ENCODE measurements at places on chromosomes 4 and X. TPM values are rescaled to one million over a fixed set of nuclear protein-coding genes. Genes with fewer than 3 reads are reported as not detected.

- DNase-seq: peak; percentile 28
Observed at GRCh38 chrX:153922932-153923857, 2.9 kb downstream of the ARHGAP4 start.

DNA sequence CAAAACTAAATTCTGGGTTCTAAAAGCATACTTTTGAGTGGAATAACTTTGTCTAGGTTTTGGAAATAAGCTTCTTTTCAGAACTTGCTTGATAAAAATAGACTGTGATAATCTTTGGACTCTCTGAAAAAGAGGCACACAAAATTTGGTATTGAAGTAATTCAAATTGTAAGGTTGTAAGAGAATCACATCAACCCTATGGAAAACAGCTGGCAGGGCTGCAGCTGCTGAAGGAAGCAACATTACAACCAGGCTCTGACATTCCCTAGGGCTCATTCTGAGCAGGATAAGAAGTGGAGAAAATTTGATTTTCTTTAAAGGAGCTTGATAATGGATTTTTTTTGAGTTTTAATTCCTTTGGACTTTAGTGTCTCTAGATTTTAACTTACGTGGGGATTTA lies 147.6 kb downstream of the FSTL5 start:
- DNase-seq: no peak

DNA sequence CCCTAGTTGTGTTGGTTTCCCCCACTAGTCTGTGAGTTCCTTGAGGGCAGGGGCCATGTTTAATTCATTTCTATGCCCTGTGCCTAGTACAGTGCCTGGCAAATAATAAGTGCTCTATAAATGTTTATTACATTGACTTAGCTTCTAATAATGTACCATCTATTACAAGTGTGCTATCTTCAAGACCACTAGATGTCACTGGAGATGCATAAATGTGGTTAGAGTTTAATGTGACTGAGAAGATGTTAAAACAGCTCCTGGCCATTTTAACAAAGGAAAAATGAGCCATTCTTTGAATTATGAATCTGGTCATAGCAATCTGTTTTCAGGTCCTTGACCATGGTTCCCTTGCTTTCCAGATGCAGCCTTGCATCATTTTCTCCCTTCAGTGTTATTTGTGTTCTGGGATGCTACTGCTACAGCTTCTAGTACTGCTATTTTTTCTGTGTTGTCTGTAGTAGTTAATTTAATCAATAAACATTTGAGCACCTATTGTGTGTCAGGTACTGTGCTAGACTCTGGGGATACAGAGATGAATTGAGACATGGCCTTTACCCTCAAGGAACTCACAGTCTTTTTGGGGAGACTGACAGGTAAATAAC lies 43.2 kb downstream of the SLC9A6 start:
- peak; percentile 56 for DNase-seq

AKAP4 gene
- not detected for total RNA-seq
